ENCODE measurements at places on chromosomes 1 and 21. TPM values are rescaled to one million over a fixed set of nuclear protein-coding genes. Genes with fewer than 3 reads are reported as not detected.

GRCh38 chr21:18268906-18269305 lies 24.3 kb downstream of the CHODL start:
- H3K4me3 ChIP-seq: no peak overlapping the region
- no peaks in the 10 kb centered on the region for H3K27me3 ChIP-seq
- no peak for DNase-seq
- H3K27ac ChIP-seq: no peak overlapping the region

DNA sequence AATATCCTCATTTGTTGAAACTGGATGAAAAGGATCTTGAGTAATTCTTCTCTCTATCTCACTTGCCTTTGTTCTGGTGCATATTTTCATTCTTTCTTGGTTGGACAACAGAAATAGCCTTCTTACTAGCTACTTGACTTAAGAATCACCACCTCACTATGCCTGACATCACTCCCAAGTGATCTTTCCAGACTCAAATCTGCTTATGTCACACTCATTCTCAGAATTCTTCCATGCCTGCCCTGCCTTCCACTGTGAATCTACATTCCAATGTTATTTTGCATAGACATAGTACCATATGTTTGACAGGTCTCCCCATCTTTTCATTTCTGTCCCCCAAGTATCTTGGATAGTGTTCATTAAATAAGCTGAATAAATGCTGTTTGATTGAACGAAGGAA lies 78.5 kb upstream of the DPYD start:
- H3K27ac ChIP-seq: no peak overlapping the region
- no peak for DNase-seq
- H3K4me3 ChIP-seq: no peak overlapping the region
- no peaks in the 10 kb centered on the region for H3K36me3 ChIP-seq

The RAB3B gene
- 1.1 TPM for total RNA-seq

- H3K36me3 ChIP-seq: no peaks in the 10 kb centered on the region
- H3K4me3 ChIP-seq: no peak overlapping the region
These were observed 299.0 kb downstream of the SMYD3 start for GRCh38 chr1:246208105-246208504.

The OR2L8 gene
- not detected for total RNA-seq

The TRPM2 gene
- 7.0 TPM for total RNA-seq
